ENCODE measurements at places on chromosomes 7 and 10.

GRCh38 chr7:117112640-117113039, 159.3 kb downstream of the ST7 start:
- DNase-seq, result peak; percentile 33

GRCh38 chr10:110409926-110410325, 87.8 kb upstream of the DUSP5 start:
- DNase-seq, result no peak

DNA sequence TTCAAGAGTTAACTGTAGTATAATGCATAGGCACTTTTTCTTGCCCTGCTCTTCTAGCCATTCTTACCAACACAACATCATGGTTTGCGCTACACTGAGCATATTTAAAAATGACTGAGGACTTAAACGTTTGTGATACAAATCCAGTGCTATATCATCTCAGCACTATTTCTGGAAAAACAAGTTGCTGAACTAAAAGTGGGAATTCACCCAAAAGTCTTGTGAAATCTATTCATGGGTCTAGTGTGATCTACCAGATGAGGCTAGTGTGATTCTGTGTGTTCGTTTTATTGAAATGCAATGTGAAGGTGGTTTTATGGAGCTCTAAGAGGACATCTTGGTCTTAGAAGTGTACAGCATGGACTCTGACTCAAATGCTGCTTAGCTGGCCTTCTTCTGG, 584.6 kb upstream of the POM121L12 start:
- no peak for DNase-seq

GRCh38 chr7:31761646-31762045, 74.6 kb downstream of the PPP1R17 start:
- no peak for DNase-seq

DNA sequence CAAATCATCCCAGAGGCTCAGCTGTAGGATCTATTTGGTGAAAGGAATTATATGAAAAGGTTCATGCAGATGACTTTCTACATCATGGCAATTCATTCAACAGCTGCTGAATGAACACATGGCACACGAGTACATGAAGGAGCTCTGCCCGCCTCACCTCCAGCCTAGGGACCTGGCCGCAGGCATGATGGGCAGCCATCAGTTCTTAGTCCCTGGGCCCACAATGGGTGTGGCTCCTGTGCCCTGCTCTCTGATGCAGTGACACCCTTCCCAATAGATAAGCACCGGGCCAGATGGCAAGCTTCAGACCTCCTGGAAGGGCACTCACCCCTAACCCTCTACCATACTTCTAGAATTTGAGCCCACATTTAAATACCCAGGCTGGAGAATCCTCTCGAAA, 3.5 kb downstream of the CHST15 start:
- no peak for DNase-seq

DNA sequence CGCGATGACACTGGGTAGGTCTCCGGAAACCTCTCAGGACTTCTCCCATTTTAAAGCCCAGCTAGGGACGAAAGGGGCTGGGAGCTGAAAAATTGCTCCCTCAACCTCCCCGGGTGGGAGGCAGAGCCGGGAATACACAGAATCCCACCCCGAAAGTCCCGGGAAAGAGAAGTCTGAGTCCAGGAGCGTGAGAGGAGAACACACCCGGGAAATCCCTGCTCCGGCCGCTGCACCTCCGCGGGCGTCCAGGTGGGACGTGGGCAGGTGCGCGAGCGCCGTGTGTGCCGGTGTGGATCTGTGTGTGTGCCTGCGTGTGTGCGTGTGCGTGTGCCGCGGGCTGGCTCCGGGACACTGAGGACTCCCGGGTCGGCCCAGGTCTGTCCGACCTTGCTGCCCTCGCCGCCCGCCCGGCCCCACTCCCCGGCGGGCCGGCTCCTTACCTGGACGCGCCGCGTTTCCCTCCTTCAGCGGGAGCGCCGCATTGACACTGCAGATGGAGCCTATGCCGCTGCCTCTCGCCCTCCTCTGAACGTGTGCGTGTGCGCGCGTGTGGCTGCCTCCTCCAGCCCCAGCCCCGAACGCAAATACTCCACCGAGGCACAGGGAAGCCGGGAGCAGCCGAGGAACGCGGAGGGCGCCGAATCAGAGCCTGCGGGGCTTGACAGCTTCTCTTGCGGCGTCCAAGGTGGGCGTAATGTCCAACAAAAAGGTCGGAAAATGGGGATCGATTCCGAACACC, at the start of gene PLXNA4:
TSS of gene PLXNA4 (minus strand) at position 489 of the 739 bp plus-strand sequence. CDS start 67,777 bp downstream, outside the sequence.
- DNase-seq, result peak; percentile 21

GRCh38 chr7:457814-458510, 61.7 kb downstream of the PDGFA start:
- no peak for DNase-seq

DNA sequence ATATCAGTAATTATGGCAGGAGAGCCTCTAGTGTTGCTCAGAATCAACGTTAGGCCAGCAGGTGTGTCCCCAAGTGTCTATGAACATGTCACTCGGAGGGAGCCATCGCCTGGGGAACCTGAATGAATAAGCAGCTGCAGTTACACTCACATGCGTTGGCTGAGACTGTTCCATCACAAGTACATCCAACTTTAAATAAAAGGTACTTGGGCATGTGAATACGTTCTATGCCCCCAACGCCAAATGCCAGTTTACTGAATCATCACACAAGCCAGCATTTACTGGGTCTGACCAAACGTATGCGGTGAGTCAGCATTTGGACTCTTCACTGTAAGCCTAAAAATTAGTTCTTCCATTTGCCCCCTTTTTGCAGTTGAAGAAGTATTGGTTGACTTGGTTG, 207.6 kb upstream of the PLXNA4 start:
- DNase-seq, result no peak

DNA sequence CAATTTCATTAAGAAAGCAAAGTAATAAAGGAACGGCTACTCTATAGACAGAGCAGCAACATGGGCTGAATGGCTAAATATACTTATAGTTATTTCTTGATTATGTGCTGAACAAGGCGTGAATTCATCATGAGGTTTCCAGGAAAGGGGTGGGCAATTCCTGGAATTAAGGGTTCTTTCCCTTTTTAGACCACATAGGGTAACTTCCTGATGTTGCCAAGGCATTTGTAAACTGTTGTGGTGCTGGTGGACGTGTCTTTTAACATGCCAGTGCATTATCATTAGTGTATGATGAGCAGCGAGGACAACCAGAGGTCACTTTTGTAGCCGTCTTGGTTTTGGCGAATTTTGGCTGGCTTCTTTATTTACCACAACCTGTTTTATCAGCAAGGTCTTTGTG, 28.5 kb upstream of the ZMYND11 start:
- no peak for DNase-seq

GRCh38 chr10:124999433-125000365, 57.8 kb downstream of the ZRANB1 start:
- no peak for DNase-seq

GRCh38 chr7:150324373-150324961, 1.1 kb upstream of the ACTR3C start:
- DNase-seq, result peak; percentile 61

GRCh38 chr7:28697913-28698563, 260.1 kb downstream of the TRIL start:
- no peak for DNase-seq
